ENCODE measurements at places on chromosomes 3 and 15.

DNA sequence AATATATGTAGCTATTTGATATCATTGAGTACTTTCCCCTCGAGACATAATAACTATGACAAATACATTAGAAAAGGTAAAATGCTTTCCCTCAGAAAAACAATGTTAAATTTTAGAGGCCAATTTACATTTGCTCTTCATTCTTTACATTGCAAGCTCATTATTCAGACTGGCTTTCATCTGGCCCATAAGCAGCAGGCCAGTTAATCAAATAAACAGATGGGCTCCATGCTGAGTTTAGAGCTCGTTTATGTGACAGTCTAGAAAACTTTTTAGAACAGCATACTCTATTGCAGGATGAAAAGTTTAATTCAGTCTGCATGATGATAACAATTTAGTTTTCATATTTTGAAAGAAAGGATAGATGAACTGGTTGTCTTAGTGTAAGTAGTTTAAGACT, 150.6 kb downstream of the DUT start:
- DNase-seq = no peak

- DNase-seq = no peak
Observed at GRCh38 chr15:37124331-37124730, 24.0 kb upstream of the MEIS2 start.

- no peak for DNase-seq
Observed at GRCh38 chr15:74137537-74137894, 7.1 kb downstream of the ISLR2 start.

DNA sequence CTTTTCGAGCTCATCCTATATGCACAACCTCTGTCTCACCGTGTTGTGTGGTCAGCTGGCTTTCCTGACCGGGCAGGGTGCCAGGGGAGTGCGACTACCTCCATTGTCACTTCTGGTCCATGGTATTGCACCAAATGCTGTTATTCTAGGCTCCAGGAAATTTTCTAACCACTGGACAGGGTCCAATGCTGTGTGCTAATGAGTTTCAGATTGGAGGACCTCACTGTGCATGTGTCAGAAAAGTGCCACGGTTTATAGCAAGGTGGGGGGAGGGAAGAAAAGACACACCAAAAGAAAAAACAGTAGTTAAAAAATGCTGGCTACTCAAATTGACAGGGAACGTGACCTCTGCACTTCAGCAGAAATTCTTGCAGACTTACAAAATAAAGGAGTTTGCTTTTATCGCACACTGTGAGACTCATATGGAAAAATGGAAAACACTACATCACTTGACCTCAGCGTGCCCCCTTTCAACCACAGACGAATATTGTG, 480.1 kb downstream of the FOXP1 start:
- DNase-seq = peak; percentile 46

DNA sequence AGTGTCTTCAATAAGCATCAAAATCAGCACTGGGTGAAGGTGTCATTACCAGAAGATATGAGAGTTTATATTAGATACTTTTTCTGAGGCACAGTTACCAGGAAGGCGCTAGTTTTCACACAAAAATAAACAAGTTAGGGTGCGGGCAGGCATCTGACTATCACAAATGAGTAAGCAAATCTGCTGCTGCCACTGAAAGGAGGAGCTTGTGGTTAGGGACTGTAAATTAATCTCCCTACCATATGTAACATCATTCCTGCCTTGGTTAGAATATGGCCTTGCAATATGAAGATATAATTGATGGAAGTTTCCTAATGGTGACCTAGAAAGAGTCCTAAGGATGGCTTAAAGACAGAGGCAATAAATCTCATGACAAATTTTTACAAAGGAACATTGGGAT, 19.5 kb upstream of the EID1 start:
- DNase-seq = no peak

DNA sequence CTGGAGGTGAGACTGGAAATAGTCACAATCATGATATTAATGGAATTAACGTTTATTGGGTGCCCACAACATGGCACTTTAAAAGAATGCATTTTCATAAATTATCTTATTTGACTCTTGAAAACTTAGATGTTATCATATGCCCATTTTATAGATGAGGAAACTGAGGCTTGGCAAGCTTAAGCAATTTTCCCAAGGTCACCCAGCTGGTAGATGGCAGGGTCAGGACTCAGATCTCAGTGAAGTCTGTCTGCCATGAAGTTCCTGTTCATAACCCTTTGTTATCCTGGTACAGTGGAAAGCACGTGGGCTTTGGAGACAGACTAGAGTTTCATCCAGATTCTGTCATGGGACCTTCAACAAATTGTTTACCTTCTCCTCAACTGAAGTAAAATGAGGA, 174.6 kb upstream of the NR2E3 start:
- no peak for DNase-seq

- DNase-seq = peak; percentile 11
Observed at GRCh38 chr15:39756806-39757522, 25.7 kb downstream of the FSIP1 start.

DNA sequence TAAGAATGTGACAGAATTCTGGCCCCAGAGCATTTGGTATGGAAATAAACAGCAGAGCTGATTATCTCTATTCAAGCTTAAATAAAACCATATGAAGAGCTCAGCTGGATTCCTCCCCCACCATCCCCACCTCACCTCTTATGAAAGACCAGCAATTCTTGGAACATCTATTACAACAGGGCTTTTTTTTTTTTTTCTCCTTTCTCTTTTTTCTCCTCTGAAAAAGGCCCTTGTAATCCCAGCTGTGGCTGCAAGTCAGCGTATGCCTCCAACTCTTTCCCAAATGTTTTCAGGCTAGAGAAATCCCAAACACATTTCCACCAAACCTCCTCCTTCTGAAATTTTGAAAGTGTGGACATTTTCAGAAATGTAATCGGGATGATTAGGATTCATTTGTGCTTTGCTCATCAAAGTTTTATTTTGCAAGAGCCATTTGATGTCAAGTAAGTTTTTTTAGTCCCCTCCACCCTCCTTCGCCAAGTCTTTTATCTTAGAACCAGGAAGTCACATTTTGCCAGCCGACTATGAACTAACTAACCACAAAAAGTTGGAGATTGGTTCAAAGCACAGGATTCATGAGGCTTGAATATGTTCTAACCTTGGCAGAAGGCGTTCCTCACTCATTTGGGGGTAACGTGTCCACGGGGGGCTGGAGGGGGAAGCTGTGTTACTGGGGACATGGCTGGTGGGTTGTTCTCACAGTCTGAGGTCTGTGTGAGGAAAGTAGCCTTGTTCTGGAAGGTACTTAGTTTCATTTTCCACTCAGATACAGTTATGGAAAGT, 142.0 kb upstream of the PDZRN3 start:
- no peak for DNase-seq

DNA sequence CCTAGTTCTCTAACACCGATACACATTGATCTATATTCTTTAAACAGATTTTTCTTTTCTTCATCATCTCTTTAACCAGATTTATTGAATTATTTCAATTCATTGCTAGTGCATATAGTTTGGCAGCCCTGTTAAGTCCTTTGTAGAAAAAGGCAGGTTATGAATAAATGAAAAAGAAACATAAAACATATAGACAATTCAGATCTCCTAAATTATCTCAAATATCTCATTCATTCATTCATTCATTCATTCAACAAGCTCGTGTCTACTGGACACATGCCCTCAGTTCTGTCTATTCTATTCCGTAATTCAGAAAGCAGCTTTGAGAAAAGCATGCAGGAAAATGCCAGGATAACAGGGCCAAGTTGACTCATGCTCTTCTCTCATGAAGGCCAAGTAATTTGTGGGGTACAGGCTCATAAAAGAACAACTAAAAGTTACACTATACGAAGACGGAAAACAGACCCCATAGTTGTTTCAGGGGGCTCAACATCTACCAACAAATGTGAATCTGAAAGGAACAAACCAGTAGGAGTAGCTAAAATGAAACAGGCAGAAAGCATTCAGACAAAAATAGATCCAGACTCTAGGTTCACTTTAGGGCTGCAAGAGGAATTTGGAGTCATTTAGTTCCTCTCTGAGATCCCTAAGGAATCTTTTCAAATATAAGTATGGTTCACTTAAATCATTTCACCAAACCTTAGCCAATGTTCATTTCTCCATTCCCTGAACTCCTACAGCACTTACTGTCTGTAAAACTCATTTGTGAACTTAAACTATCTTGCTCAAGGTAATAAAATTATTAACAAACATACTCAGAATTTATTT, 7.5 kb downstream of the ZNF148 start:
- DNase-seq = no peak

DNA sequence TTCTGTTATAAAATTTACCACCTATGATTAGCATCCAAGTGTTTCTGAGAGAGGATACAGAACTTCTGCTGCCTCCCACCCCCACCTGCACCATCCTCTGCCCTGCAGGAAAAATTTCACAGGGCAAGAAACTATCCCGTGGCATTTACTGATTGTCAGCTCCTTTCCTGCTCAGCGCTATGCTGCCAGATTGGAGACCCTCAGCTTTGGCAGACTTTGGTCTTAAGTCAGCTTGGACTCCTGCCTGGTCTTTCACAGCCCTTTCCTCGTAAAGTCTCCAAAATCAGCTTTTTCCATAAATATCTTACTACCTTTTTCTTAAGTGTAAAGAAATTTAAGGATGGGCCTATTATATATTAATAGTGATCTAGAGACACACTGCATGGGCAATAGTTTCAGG, 239.9 kb upstream of the ADAMTS9 start:
- DNase-seq = no peak

DNA sequence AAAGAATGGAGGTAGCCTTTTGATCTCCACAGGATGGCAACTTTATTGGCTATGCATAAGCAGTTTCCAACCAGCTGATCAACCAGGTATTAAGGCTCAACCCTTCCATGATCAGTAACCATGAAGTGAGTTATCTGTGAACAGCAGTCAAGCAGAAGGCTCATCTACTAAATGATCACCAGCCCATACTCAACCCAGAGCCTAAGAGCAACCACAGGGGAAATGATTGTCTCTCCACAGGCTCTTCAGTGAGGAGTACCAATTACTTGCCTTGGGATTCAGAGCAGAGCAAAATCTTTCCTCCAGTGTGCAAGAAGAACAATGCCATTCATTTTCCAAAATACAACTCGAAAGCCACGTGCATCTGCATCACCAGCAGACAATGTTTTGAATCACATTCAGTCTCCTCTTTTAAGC, 754.8 kb downstream of the ROBO1 start:
- no peak for DNase-seq
